Iris pigment epithelial cell (primary cell): ENCODE measurements at places on chromosomes 4 and X.

DNA sequence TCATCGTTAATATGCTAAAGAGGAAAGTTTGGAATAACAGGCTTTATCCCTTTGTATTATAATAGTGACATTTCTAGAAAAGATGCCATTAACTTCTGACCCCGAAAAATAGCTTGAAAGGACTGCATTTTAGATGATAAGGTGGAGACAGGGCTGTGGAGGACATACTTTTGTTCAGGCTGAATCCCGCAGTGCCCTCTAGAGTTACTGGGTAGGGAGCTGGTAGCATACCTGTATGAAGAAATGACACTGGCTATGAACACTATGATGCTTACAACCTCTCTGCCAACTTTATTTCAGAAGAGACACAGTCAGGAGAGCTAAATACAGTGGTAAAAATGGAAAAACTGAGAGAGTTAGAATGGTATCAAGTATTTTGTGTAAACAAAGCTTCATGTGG, 8.1 kb downstream of the IL1RAPL1 start:
- no peak for DNase-seq

DNA sequence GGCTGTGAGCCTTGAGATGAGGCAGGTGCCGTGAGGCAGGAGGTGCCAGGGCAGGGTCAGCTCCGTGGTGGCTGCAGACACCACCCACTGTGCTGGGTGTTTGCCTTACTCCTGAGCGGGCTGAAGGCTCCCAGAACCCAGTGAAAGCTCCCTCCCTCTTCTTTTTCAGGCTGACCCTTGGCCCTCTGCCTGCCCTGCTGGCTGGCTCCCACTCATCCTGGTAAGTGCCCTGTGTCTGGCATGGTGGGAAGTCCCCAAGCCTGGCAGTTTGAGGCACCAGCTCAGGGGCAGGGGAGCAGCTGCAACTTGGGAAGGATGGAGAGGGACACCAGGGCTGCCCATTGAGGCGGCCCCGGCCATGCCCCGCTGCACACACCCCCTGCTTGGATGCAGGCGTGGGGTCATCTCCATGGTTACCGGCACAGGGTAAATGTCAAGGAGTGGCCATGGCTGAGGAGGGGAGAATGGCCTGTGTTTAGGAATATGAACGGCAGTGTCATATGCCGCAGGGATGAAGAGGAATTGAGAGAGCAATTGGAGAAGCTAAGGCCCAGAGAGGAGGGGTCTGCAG, 16.8 kb downstream of the SH3BP2 start:
- DNase-seq, result no peak

GRCh38 chr4:41258783-41259182, 2.1 kb downstream of the UCHL1 start:
- peak; percentile 84 for DNase-seq

DNA sequence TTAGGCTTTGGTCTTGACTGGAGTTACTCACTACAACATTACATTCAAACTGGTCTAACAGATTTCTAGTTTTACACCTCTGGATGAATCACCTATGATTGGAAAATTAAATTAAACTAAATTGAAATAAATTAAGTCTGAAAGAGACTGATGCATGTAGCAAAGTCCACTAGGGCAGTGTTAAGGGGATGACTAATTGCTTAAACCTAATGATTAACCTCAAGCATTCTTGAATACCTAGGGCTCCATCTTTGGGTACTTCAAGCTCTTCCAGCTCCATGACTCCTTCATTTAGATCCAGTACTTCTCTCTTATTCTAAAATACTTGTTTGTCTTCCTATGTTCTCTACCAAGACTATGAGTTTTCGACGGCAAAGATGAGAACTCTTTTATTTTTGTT, 86.8 kb downstream of the SH2D1A start:
- DNase-seq, result no peak

- DNase-seq, result peak; percentile 79
Observed at GRCh38 chrX:54540289-54540688, 10.3 kb downstream of the GNL3L start.

DNA sequence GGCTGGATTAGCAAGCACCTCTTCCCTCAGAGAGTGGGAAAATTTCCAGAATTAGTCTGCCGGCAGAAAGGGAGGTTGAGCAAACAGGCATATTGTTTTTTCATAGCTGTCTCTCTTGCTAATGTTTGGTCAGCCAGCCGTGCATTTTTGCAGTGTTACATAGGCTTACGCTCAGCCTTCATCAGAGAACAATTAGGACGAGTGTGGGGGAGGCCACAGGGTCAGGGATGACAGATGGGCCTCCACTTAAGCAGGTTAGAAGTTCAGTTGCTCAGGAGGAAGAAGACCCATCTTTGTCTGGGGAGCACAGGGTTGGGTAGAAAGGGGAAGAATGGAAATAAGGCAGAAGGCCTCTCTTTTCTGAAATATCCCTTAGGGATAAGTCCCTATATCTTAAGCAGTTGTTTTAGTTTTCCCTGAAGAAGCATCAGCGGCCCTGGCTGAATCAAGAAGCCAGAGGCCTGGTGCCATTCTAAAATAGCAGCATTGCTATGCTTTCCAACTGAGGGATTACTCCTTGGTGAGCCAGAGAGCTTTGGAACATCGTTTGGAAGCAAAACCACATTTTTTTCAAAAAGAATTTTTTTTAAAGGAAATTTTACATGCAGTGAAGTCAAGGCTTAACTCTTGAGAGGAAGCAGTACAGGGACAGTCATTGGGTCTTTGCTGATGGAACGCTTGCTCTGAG, 118.8 kb downstream of the SMIM20 start:
- peak; percentile 93 for DNase-seq

DNA sequence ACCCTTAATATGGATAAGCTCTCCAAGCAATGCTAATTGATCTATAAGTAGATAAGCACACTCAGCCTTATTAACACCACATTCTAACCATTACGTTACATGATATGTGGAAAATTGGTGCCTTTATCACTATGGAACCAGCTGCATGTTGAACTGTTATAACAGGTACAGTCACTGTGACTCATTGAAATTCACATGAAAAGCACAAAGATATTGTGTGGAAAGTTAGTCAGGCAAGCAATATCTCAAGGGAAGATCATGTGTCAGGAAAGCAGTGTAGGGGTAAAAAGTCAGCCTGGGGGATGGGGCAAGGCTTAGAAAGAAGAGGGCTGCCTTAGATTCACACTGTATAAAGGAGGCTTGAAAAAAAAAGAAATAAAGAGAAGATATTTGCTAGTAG, 313.7 kb upstream of the SMIM31 start:
- peak; percentile 69 for DNase-seq

GRCh38 chrX:34147345-34147744, 15.2 kb upstream of the FAM47A start:
- no peak for DNase-seq

DNA sequence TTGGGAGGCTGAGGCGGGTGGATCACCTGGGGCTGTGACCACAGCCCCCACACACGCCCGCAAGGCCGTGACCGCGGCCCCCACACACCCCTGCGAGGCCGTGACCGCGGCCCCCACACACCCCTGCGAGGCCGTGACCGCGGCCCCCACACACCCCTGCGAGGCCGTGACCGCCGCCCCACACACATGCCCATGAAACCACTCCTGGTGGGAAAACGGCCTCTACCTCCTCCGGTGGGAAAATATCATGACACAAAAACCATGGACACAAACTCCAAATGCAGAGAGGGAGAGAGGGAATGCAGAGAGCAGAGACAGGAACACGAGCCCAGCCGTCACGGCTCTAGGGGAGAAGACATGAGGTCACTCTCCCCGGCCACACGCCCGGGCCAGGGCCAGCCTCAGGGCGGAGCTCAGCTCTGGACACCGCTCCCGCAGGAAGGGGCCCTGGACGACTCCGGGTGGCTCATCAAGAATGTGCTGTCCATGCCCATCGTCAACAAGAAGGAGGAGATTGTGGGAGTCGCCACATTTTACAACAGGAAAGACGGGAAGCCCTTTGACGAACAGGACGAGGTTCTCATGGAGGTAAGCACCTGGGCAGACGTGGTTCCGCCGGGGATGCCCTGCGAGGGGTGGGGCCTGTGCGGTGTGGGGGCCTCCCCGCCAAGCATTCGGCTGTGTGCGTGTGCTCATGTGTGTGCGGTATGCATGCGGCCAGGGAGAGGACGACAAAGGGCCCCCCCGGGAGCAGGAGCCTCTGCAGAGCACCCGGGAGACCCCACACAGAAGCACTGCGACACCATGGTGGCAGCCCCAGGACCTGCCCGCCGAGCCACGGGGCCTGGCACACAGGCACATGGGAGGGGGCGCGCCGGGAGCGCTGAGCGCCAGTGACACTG, 17.4 kb downstream of the ATP5ME start:
- no peak for DNase-seq

DNA sequence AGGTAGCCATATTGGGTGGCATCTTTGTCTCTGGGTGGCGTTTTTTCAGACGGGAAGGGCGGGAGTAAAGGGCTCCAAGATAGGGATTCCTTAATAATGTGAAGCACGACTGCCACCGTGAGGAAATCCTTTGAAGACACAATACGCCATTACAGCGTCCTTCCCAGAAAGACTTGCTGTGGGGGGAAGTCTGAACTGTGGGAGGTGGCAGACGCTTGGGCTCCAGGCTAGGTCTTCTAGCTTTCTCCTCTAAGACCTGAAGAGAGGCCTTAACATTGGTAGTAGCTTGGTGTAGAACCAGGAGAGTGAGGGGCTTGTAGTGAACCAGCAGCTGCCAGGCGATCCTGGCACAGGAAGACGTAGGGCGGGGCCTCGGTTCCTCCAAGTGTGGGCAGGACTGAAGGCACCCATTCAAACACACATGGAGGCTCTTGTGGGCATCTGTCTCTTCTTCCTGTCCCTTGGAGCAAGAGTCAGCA, 197.3 kb downstream of the OR13H1 start:
- DNase-seq, result peak; percentile 40

- DNase-seq, result no peak
Observed at GRCh38 chr4:107826421-107826980, 1.8 kb downstream of the SGMS2 start.

- no peak for DNase-seq
Observed at GRCh38 chr4:36692586-36692985, 411.2 kb downstream of the DTHD1 start.

DNA sequence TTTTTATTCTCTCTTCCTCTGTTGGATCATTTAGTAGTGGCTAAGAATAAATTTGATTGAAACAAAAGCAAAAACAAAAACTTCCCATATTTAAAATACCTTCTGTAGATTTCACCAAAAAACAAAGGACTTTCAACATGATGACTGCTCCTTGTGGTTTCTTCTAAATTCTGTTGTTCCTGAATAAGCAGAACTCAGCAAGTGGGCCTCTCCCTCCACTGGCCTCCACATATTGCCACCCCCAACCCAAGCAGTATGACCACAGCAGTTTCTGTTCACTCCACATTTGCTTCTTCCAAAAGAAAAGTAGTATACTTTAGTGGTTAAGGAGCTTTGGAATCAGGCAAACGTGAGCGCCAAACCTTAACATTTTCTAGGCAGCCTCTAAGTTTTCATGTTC, 114.7 kb downstream of the COX18 start:
- DNase-seq, result no peak

GRCh38 chr4:121943941-121944340, 7.9 kb downstream of the TRPC3 start:
- DNase-seq, result no peak

DNA sequence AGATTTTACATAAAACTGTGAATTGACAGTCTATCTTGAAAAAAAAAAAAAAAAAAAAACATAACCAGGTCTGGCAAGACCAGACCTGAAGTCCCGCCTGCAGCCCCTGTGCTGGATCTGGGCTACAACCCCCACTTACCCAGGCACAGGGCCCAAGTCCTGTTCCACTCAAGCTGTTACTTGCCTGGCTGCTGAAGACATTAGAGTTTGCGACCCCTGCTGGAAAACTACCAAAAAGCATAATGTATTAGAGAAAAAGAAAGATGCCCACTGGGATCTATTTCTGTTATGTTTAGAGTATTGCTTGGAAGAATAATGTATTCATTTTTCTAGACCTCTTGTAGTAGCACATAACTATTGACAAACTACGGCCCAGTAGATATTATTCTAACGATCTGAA, 4.7 kb downstream of the HS3ST1 start:
- no peak for DNase-seq

DNA sequence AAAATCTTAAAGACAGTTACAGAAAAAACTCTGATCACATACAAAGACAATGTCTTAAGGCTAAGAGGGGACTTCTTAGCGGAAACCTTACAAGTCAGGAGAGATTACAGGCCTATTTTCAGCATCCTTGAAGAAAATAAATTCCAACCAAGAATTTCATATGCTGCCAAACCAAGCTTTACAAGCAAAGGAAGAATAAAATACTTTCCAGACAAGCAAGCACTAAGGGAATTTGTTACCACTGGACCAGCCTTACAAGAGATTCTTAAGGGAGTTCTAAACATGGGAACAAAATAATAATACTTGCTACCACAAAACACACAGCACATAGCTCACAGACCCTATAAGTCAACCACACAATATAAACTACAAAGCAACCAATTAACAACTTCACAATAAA, 255.8 kb upstream of the ZFP42 start:
- no peak for DNase-seq

- no peak for DNase-seq
Observed at GRCh38 chrX:28487818-28488217, 99.4 kb upstream of the IL1RAPL1 start.

DNA sequence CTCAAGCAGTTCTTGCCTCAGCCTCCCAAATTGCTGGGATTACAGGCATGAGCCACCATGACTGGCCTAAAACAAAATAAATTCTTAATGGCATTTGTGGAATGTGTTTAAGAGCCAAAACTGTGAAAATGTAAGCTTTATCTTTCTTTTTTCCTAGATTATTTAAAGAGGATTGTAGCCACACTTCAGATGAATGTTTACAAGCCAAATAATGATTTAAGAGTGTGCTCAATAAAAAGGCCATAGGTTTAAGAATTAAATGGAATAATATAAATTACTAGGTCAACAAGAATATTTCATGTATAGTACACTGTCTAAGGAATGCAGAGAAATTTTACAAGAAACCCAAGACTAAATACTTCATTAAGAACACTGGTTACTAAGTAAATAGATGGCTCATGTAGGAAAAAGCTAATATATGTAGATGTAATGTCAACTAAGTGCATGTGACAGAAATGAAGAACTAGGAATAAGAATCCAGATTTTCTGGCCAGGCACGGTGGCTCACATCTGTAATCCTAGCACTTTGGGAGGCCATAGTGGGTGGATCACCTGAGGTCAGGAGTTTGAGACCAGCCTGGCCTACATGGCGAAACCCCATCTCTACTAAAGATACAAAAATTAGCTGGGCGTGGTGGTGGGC, 21.3 kb upstream of the UGDH start:
- DNase-seq, result peak; percentile 28

- peak; percentile 16 for DNase-seq
Observed at GRCh38 chr4:176971576-176972115, 178.9 kb upstream of the VEGFC start.

GRCh38 chr4:87026800-87027495, 92.1 kb downstream of the AFF1 start:
- no peak for DNase-seq

DNA sequence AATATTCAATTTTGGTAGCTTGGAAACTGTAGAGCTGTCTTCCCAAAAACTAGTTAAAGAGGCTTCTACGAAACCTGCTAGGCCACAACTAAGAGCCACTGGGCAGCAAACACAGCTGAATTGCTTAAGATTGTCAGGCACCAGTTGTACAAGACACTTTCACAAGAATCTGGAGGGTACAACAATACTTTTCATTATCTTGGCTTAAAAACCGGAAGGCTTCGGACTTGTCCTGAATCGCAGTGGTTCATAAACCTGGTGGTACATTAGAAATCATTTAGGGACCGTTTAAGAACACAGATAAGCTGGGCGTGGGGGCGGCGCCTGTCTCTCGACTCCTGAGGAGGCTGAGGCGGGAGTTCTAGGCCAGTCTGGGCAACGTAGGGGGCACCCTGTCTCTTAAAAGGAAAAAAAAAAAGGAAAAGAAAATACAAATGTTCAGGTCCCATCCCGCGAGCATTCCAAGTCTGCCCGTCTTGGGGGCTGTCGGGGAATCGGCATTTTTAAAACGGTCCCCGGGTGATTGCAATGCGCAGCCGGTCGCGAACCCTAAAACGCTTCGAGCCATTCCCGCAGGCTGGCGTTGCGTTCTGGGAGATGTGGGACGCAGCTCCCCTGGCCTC, 763 bp downstream of the PYURF start:
- DNase-seq, result peak; percentile 45
